Vagina (tissue), 2 donors: ENCODE measurements at places on chromosomes 2 and 18.
A peak's percentile ranks its signal among the peaks of the same experiment; 100 is the strongest.

- H3K4me1 ChIP-seq = no peaks in the 10 kb centered on the region
- no peaks in the 10 kb centered on the region for H3K27me3 ChIP-seq
- H3K4me3 ChIP-seq = no peak overlapping the region
- DNase-seq = no peak
- no peaks in the 10 kb centered on the region for H3K36me3 ChIP-seq
Observed at GRCh38 chr2:121098556-121098955, 186.4 kb downstream of the TFCP2L1 start.

DNA sequence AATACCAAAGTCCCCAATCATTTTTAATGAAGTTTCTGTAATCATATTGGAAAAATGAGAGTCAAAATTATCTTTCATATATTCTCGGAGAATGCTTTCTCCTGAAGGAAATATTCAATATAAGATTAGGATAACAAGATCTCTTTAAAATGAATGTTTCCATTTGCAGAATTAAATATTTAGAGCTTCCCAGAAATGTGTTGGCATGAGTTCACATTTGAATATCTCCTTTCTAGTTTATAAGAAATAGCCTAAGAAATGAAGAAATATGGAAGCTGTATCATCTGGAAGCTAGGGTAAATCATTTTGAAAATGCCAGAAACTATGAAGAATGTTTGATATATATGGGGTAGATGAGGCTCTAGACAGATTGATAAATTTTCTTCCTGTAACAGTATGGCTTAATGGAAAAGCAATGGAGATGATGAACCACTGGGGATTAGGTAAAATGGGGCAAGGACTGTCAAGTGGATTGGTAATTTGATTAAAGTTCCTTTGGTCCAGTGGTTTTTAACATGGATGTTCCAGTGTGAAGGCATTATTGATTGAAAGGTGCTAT, 184.6 kb upstream of the ZNF804A start:
- no peaks in the 10 kb centered on the region for H3K27me3 ChIP-seq
- no peaks in the 10 kb centered on the region for H3K4me1 ChIP-seq
- H3K4me3 ChIP-seq = no peak overlapping the region
- H3K27ac ChIP-seq = no peak overlapping the region
- no peak for DNase-seq

DNA sequence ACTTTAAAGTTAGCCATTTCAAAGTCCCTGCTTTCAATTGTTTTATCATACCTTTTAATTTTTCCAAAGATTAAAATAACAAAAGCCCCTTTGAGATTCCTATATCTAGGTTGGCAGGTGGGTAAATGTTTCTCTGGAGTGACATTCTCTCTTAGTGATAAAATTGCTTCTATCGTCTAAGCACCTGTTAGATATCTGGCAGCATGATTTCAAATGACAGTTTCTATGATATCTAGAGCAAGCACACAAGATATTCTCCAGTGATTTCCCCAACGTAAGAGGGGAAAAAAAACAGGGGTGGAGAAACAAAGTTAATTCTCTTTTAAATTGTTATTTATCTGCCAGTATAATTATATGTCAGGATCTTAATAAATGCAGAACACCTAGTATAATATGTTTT, 610.2 kb downstream of the DSC3 start:
- H3K36me3 ChIP-seq = no peaks in the 10 kb centered on the region
- H3K4me1 ChIP-seq = no peaks in the 10 kb centered on the region
- no peaks in the 10 kb centered on the region for H3K27me3 ChIP-seq

DNA sequence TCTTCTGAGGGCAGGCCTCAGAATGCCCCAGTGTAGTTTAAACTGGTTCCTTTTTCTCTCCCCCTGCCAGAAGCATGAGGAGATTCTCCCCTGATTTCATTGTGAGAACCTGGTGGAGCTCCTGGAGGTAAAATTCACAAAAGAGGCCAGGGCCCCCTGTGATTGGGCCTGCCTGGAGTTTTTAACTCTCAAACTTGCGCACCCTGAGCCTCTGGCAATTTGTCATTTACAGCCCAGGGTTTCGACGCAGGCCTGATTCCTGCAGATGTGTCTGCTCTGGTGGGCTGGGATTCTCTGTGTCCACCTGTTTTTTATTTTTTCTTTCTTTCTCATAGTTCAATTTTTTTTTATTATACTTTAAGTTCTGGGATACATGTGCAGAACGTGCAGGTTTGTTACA, 157.9 kb downstream of the ASB1 start:
- no peak overlapping the region for H3K27ac ChIP-seq
- no peaks in the 10 kb centered on the region for H3K4me1 ChIP-seq
- peak; percentile 55 for DNase-seq
- no peaks in the 10 kb centered on the region for H3K27me3 ChIP-seq

GRCh38 chr2:126356631-126357030, 299.3 kb upstream of the GYPC start:
- no peaks in the 10 kb centered on the region for H3K36me3 ChIP-seq
- no peaks in the 10 kb centered on the region for H3K4me1 ChIP-seq
- H3K27me3 ChIP-seq = no peaks in the 10 kb centered on the region
- no peak for DNase-seq
- H3K4me3 ChIP-seq = no peak overlapping the region

- no peak overlapping the region for H3K4me3 ChIP-seq
- H3K4me1 ChIP-seq = no peaks in the 10 kb centered on the region
- H3K27me3 ChIP-seq = no peaks in the 10 kb centered on the region
Observed at GRCh38 chr2:212015588-212015987, 523.0 kb downstream of the ERBB4 start.

GRCh38 chr2:41919135-41919534, 128.7 kb upstream of the PKDCC start:
- no peak overlapping the region for H3K27ac ChIP-seq
- H3K27me3 ChIP-seq = no peaks in the 10 kb centered on the region
- no peak overlapping the region for H3K4me3 ChIP-seq
- H3K36me3 ChIP-seq = no peaks in the 10 kb centered on the region
- H3K4me1 ChIP-seq = peaks cover 11% of the 10 kb centered on the region

GRCh38 chr18:49381267-49381845, 79.1 kb downstream of the DYM start:
- H3K4me3 ChIP-seq = no peak overlapping the region
- no peaks in the 10 kb centered on the region for H3K36me3 ChIP-seq
- H3K27ac ChIP-seq = no peak overlapping the region
- H3K4me1 ChIP-seq = no peaks in the 10 kb centered on the region
